ENCODE measurements at places on chromosomes 1 and 21.

- no peak for DNase-seq
Observed at GRCh38 chr1:54810153-54810942, 9.2 kb upstream of the TTC22 start.

DNA sequence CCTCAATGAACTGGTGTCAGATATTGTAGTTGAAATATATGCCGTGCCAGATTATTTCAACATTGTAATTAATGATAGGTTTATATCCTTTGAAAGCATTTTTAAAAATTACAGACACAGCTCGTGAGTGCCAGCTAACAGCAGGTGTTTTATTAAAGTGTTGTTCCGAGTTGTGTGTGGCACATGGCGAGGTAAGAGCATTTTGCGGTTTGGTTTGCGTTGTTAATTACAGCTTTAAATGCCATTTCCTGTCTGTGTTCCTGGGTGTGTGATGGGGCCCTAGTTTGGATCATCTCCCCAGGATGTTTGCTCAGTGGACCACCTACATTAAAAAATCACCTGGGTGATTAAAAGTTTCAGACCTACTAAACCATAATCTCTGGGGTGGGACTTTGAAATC is 97.4 kb downstream of the PRDM2 start:
- no peak for DNase-seq

GRCh38 chr1:87084244-87084836 is 169.9 kb downstream of the HS2ST1 start:
- no peak for DNase-seq

DNA sequence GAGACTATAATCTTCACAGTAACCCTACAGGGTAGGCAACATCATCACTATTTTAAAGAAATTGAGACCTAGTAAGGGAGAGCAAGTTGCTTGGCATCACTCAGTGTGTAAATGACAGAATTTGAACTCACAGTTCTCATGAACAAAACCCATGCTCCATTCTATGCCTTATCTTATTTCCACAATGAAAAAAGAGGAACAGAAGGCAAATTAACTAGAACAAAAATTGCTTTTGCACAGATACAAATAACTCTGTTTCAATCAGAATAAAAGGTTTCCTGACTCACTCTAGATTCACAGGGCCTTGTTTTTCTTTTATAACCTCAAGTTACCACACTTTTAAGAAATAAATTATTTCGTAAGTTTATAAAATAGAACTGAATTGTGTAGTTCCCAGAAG is 90.1 kb downstream of the UCHL5 start:
- DNase-seq = no peak

DNA sequence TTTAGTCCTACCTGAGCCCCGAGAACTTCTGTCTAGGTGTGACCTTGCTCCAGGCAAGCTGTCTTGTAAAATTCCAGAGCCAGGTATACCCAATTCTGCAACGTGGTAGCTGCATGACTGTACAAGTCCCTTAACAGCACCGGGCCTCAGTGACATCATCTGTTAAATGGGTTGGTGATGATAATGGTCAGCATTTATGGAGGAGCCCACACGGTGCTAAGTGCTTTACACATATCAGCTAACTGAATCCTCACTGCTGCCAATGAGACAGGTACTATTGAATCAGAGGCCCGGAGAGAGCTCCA is 37.2 kb upstream of the PADI1 start:
- DNase-seq = no peak

DNA sequence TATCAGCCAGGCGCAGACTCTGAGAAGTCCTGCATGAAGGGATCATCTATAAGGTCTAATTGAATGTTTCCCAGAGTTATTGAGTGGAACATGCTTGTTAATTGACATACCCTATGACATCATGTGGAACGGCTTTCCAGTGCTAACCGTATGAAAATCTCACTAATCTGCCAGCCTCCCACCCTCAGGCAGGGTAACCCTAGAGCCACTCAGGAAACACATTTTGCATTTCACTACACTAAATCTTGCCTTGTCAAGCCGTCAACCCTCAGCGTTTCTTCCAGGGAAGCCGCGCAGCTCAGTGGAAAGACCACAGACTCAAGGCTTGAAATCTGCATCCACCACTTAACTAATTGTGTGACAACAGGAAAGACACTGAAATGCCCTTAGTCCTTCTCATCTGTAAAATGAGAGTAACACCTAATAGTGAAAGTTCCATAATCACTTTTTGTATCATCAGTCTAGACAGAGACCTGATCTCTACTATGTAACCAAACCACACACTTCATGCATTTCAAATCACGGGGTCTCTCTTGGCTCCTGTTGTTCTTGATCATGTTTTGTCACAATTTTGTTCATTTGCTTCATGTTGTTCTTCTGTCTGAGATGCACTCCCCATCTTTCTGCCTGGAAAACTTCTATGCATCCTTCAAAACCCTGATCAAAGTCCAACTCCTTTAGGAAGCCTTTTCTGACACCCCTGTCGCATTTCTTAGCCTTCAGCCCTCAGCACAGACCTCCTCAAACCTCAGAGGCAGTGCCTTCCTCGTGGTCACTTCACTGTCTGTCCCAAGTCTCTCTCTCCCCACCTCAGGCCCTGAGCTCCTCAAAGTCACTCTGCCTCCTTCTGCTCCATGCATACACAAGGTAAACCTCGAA is 246.5 kb downstream of the TOMM20 start:
- no peak for DNase-seq

DNA sequence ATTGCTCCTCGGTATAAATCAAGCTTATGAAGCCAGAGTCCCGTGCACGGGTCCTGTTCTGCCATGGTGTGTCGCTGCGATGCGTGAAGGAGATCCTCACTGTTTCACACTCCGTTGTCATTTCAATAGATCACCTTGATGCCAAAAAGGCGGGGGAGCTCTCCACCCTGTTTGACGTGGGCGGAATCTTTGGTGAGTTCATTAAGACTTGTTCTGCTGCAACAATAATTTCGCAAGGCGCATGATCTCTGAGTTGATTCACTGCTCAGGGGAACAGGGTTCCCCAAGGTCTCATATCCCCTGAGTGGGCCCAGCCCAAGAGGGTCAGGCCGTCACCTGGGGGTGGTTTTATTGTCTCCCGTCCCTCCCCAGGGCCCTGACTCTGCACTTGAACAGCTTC is 50.0 kb downstream of the SLC37A1 start:
- DNase-seq = no peak

GRCh38 chr1:87307931-87308330 is 20.7 kb upstream of the LMO4 start:
- no peak for DNase-seq

- DNase-seq = no peak
Observed at GRCh38 chr1:174366946-174367345, 80.8 kb upstream of the GPR52 start.

- DNase-seq = no peak
Observed at GRCh38 chr21:35394049-35394448, 344.9 kb upstream of the RUNX1 start.

- DNase-seq = no peak
Observed at GRCh38 chr21:45258466-45258865, 29.2 kb downstream of the POFUT2 start.

DNA sequence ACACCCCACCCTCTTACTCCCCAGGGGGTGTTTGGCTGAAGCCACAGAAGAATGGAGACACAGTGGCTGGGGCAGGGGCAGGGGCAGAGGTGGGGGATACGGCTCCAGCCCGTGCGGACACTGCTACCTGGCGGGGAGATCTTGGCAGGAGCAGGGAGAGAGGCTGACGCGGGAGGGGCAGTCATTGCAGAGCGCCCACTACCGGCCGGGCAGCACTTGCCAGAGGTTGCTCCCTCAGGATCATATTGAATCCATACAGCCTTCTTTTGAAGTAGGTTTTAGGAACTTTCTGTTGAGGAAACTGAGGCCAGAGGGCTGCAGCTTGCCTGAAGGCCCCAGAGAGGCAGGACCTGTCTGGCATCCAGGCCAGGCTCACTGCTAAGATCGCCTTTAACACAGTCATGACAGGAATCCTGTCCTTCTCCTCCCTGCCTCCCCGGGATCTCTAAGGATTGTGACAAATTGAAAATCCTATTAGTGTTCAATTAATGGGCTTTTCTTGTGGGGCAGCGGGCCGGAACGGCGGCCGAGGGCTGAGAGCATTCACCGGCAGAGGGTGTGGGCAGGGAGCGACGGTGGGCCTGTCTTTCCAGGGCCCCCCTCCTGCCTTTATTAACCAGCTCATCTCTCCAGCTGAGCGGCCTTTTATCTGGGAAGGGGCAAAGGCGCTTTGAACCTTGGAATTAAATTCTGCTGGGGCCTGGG is 65.5 kb upstream of the WNT4 start:
- DNase-seq = no peak

DNA sequence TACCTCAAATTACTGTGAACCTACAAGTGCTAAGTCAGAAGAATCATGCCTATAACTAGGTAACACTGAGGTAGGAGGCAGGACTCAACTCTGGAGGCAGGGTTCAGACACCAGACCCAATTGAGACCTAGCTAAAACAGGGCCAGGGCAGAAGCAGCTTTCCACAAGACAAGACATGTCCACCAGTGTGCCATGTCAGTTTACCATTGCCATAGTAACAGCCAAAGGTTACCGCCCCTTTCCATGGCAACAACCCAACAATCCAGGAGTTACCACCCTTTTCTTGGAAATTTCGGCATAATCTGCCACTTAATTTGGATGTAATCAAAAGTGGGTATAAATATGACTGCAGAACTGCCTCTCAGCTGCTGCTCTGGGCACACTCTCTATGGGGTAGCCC is 432.3 kb downstream of the DPYD start:
- no peak for DNase-seq

- no peak for DNase-seq
Observed at GRCh38 chr1:56057466-56058405, 521.6 kb downstream of the PLPP3 start.

DNA sequence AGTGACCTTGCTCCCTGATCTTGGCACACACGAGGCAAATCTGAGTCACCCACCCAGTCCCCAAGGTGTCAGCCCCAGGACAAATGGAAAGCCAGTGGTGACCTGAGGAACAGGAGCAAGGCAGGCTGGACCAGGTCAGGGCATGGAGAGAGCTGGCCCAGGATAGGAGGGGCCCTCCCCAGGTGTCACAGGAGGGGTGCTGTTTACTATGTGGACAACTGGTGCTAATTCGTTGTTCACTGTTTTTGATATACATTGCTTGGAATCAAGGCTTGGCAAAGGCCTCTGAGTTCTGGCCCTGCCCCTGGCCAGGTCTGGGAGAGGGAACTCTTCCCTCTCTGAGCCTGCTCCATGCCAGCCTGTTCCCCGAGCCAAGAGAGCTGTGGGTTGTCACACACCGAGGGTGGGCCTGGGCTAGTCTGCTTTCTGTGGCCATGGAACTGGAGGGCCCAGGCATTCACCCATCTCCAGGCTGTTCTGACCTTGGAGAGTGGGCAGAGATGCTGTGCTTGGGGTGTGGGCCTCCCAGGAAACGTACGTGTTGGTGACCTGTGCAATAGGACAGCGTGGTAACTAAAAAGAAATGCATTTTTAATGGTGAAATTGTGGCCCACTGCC is 41.8 kb downstream of the CRYAA start:
- no peak for DNase-seq

GRCh38 chr1:173224280-173224892 is 17.3 kb upstream of the TNFSF4 start:
- no peak for DNase-seq

DNA sequence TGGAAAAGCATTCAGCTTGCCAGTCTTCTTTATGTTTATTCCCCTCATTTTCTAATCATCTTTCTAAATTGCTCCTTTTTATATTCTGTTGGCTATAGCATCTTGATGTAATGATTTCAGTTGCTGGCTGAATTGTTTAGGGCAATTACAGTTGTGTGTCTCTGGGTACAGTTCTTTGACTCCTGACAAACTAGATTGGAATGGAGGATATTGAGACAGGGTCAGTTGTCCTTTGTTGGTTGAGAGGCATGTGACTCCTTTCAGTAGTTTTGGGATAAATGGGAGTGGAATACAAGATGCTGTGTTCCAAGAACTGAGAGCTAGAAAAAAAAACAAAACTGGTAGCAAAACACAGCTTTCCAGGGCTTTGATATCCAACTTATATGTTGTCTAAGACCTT is 1.5 kb downstream of the CENPF start:
- no peak for DNase-seq

DNA sequence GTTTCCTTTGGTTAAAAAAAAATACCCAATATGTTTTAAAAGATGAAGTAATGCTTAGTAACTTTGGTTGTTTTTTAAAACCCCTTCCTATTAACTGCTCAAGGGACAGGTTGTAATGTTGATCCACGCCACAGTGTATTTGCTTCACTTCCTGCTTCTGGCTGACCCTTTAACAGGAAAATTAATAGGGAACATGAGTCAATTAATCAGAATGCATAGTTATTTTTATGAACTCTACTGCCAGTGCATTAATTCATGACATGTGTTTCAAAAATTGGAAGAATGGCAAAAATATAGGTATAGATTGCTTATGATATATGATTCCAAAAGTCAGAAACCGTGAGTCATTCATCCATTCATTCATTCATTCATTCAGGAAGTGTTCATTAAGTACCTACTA is 204.8 kb downstream of the SETD4 start:
- no peak for DNase-seq

DNA sequence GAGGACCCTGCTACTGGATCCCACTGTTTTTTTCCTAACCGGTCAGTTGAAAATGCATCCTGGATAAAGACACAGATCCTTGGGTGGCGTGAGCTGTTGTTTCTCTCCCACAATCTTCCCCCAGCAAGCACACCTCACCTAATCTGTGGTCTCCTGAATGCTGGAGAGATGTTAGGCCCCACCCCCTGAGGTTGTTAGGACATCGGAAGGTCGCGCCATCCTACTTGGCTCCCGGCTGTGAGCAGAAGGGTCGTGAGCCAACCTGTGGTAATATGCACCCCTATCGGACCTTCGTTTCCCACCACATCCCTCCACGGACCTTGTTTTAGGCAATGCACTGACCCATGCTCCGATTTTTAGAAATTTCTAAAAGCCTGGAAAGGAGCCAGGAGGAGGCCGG is 89.9 kb upstream of the IPO9 start:
- DNase-seq = no peak

DNA sequence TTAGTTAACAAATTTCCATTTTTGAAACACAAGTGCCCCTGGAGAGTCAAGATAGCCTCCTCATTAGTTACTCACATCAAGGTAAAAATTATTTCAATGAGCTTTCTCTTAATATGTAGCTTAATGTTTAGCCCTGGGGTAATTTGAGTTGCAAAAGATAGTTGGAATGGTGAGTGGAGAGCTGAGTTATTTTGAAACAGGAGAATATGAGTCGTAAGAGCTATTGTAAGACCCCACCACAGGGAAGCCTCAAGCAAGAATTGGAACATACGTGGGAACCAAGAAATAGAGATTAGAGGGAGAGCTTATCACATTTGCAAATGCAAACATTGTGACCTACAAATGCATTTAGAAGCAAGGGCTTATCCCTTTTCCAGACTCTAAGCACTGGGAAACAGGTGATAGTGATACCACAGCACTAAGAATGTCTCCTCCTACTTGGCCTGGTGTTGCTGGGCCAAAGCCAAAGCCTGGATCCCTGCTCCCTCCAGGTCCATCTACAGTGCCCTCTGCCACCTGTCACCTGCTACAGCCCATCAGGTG is 635.1 kb downstream of the PTPRC start:
- no peak for DNase-seq
